ENCODE measurements at places on chromosomes 3 and 15.

- no peaks in the 10 kb centered on the region for H3K36me3 ChIP-seq
- no peak overlapping the region for H3K4me3 ChIP-seq
- no peaks in the 10 kb centered on the region for H3K27me3 ChIP-seq
- H3K27ac ChIP-seq = no peak overlapping the region
- no peak for DNase-seq
These were observed 323.4 kb upstream of the PLSCR5 start for GRCh38 chr3:146928421-146929059.

GRCh38 chr3:67559029-67559605 lies 95.3 kb downstream of the SUCLG2 start:
- no peak overlapping the region for H3K27ac ChIP-seq
- no peak overlapping the region for H3K4me3 ChIP-seq
- no peaks in the 10 kb centered on the region for H3K4me1 ChIP-seq
- no peak for DNase-seq
- H3K36me3 ChIP-seq = no peaks in the 10 kb centered on the region

DNA sequence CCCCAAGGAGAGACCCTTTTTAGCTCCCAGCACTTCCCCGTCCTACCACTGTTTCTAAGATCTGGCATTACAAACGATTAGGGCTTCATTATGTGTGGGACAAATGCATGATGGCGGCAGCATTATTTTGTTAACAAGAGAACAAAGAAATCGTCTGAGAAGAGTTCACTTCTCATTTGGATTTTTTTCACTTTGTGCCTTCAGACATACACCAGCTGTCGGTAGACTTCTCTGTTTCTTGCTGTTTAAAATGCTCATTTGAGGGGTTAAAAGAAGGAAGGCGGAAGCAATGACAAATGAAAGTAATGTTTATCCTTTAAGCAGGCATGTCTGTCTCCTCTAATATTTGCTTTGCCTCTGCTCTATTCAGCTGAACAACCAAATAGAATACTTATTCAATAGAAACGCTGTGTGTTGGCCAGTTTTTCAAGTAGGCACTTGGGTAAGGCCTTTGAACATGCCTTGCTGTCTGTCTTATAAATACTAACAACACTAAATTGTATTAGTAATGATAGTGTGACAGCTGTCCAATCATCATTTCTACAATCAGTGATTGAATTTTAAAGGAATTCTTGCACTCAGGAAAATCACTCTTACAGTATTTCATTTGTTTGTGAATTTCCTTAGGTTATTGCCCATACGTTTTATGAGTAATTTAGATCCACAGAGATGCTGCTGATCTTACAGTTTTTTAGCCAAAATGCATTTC lies 382.4 kb downstream of the IL5RA start:
- H3K36me3 ChIP-seq = no peaks in the 10 kb centered on the region
- no peak overlapping the region for H3K4me3 ChIP-seq
- no peaks in the 10 kb centered on the region for H3K27me3 ChIP-seq
- no peak overlapping the region for H3K27ac ChIP-seq

GRCh38 chr3:111045564-111045963 lies 26.1 kb upstream of the NECTIN3 start:
- no peak overlapping the region for H3K4me3 ChIP-seq
- no peak for DNase-seq
- H3K27ac ChIP-seq = no peak overlapping the region
- no peaks in the 10 kb centered on the region for H3K4me1 ChIP-seq
- no peaks in the 10 kb centered on the region for H3K27me3 ChIP-seq
- no peaks in the 10 kb centered on the region for H3K36me3 ChIP-seq

- no peaks in the 10 kb centered on the region for H3K36me3 ChIP-seq
- no peaks in the 10 kb centered on the region for H3K27me3 ChIP-seq
- no peak overlapping the region for H3K4me3 ChIP-seq
- H3K27ac ChIP-seq = no peak overlapping the region
- H3K4me1 ChIP-seq = no peaks in the 10 kb centered on the region
These were observed 622.1 kb upstream of the UBE2E2 start for GRCh38 chr3:22581007-22581406.

- peak overlapping the region; percentile 98 for H3K27ac ChIP-seq
- DNase-seq = no peak
- H3K27me3 ChIP-seq = no peaks in the 10 kb centered on the region
- H3K4me3 ChIP-seq = peak overlapping the region; percentile 38
These were observed 110.5 kb downstream of the PGPEP1L start for GRCh38 chr15:98896802-98897732.

GRCh38 chr15:69994429-69995205 lies 103.1 kb downstream of the TLE3 start:
- H3K4me1 ChIP-seq = peaks cover 12% of the 10 kb centered on the region
- no peak overlapping the region for H3K4me3 ChIP-seq
- DNase-seq = no peak
- peaks cover 16% of the 10 kb centered on the region for H3K27me3 ChIP-seq
- no peaks in the 10 kb centered on the region for H3K36me3 ChIP-seq

DNA sequence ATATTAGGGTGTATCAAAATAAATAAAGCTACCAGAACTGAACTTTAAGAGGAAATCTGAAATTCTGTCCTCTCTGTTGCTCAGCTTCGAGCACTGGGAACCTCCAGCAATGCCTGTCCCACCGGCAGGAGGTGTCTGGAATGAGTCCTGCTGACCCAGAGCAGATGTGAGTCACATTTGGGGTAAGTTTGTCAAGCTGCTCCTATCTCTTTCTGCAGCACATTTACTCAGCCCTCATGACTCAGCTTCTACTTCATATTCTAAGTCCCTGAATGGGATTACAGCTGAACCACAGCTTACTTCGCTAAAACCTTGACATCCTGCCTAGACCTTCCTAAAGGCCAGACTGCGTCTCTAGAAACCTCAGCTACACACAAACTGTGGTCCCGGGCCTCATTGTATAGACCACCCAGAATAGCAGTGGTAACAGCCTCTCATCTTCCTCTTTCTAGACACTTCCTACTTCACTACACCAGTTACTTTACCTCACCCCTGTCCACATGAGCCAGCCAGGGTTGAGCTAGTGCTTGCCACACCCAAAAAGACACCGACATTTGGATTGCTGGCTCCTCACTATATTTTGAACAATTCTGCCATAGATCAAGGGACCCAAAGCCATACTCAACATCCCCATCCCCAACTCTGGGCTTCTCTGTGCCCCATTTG lies 109.6 kb upstream of the TMCO5A start:
- H3K36me3 ChIP-seq = no peaks in the 10 kb centered on the region
- no peak for DNase-seq
- peak overlapping the region; percentile 59 for H3K27ac ChIP-seq
- H3K4me1 ChIP-seq = peaks cover 33% of the 10 kb centered on the region
- H3K27me3 ChIP-seq = no peaks in the 10 kb centered on the region
- no peak overlapping the region for H3K4me3 ChIP-seq

DNA sequence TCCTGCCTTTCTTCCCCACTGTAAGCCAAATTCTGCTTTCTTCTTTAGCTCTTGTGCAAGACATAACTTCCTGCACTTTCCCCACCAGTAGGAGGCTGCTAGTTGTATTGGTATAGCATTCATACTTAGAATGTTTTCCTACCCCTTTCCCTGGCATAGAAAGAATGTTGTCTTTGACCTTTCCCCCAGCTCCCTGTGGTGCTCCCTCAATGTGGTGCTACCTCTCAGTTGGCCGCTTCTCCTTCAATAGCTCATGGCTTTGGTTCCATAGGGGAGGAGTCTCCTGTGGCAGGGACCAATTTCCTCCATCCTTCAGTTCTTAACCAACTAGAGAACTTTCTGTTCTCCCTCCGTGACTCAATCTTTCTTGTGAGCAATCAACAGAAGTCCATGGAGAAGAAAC lies 67.5 kb upstream of the AKAP13 start:
- H3K36me3 ChIP-seq = no peaks in the 10 kb centered on the region
- no peak overlapping the region for H3K4me3 ChIP-seq
- H3K4me1 ChIP-seq = no peaks in the 10 kb centered on the region
- no peaks in the 10 kb centered on the region for H3K27me3 ChIP-seq

DNA sequence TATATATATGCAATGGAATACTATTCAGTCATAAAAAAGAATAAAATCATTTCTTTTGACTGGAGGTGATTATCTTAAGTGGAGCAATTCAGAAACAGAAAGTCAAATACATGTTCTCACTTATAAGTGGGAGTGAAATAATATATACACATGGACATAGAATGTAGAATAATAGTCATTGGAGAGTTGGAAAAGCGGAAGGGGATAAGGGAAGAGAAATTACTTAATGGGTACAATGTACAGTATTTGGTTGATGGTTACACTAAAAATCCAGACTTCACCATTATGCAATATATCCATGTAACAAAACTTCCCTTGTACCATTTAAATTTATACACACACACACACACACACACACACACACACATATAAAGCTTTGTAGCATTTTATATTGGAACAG lies 84.3 kb downstream of the RAP2B start:
- peaks cover 5% of the 10 kb centered on the region for H3K4me1 ChIP-seq
- H3K4me3 ChIP-seq = no peak overlapping the region
- no peak for DNase-seq
- peak overlapping the region; percentile 33 for H3K27ac ChIP-seq

- DNase-seq = no peak
- no peaks in the 10 kb centered on the region for H3K36me3 ChIP-seq
- no peak overlapping the region for H3K4me3 ChIP-seq
- H3K27ac ChIP-seq = no peak overlapping the region
These were observed 25.9 kb upstream of the GABRG3 start for GRCh38 chr15:26945046-26945445.

- H3K27me3 ChIP-seq = no peaks in the 10 kb centered on the region
- peaks cover 7% of the 10 kb centered on the region for H3K36me3 ChIP-seq
- H3K4me1 ChIP-seq = peaks cover 15% of the 10 kb centered on the region
- peak overlapping the region; percentile 92 for H3K27ac ChIP-seq
These were observed 763 bp downstream of the GOLGB1 start for GRCh38 chr3:121748680-121749275.

DNA sequence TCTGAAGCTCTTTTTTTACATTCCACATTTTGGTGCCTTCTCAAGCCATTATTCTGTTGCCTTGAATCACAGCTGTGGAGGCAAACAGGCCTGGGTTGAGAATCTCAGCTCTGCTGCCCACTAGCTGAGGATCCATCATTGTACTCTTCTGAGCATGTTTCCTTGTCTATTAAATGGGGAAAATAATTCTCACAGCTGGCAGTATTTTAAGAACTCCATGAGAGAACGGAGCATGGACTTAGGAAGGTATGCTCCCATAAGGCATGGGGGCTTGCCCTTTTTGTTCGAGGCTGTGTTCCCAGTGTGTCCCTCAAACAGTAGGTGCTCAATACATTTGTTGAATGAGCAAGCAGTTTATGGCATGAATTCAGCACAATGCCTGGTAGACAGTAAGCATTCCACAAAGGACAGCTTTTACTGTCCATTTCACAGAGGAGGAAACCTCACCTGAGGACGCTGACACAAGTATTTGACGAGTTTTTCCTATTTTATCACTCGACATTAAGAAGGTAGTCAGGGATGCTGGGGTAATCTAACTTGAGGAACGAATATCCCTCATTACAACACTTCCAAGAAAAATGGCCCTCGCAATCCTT lies 2.1 kb upstream of the PTPRG start:
- no peaks in the 10 kb centered on the region for H3K27me3 ChIP-seq
- H3K4me3 ChIP-seq = no peak overlapping the region
- H3K36me3 ChIP-seq = no peaks in the 10 kb centered on the region
- no peak for DNase-seq
